ENCODE measurements at places on chromosomes 16 and 17.
A peak's percentile ranks its signal among the peaks of the same experiment; 100 is the strongest.

DNA sequence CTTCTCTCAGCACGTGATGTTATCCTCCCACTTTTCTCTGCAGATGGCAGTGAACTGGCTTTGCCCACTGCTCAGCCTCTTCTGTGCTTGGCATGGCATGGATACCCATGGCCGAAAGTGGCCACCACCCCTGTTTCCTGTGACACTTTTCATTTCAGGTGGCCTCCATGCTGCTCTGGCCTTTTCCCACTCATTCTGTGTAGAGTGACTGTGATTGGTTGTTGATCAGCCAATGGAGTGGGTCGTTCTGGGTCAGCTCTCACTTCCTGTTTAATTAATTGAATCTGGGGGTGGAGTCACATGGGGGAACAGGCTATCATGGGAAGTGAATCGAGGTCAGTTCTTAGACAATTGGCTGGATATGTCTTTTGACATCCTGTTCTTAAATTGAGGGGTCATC lies 350.1 kb upstream of the EEF2KMT start:
- DNase-seq: no peak

GRCh38 chr16:68236826-68237242 lies 907 bp upstream of the ESRP2 start:
- DNase-seq: peak; percentile 49

DNA sequence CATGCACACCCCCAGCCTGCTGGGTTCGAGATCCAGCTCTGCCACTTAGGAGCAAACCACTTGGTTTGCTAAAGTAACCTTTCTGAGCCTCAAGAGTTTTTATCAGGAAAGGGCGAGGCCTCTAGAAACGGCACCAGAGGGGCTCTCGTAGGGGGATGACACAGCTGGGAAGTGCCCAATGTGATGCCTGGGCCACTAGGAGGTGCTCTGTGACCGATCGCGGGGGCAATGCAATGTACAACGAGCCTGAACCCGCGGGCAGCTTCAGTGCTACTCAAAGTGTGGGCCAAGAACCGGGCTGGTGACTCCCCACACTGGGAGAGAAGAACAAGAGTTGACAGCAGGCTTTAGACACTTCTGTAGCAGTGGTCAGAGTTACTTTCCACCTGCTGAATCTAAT lies 9.4 kb downstream of the C16orf89 start:
- DNase-seq: no peak

GRCh38 chr16:69494991-69495392 lies 70.6 kb downstream of the CYB5B start:
- no peak for DNase-seq

- no peak for DNase-seq
Measured at GRCh38 chr16:12504312-12504711, 299.4 kb downstream of the CPPED1 start.

DNA sequence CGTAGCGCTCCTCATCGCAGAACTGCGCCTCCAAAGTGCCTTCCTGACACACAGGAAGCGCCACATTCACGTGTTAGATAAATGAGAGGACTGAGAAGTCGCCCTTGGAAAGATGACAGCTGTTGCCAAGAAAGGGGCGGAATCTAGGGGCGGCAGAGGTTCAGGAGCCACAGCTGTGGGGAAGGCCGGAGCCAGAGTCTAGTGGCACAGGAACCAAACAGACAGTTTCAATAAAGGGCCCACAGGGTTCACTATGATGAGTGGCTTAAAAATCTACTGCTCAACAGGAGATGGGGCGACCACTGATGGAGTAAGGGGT lies 4.7 kb downstream of the FLCN start:
- DNase-seq: no peak

- peak; percentile 64 for DNase-seq
Measured at GRCh38 chr16:10949424-10949970, 5.1 kb downstream of the CLEC16A start.

- no peak for DNase-seq
Measured at GRCh38 chr16:58119509-58119845, 9.7 kb downstream of the CFAP20 start.

- no peak for DNase-seq
Measured at GRCh38 chr17:77718669-77718961, 239.9 kb upstream of the TNRC6C start.

GRCh38 chr16:62408760-62409159 lies 372.5 kb upstream of the CDH8 start:
- no peak for DNase-seq

DNA sequence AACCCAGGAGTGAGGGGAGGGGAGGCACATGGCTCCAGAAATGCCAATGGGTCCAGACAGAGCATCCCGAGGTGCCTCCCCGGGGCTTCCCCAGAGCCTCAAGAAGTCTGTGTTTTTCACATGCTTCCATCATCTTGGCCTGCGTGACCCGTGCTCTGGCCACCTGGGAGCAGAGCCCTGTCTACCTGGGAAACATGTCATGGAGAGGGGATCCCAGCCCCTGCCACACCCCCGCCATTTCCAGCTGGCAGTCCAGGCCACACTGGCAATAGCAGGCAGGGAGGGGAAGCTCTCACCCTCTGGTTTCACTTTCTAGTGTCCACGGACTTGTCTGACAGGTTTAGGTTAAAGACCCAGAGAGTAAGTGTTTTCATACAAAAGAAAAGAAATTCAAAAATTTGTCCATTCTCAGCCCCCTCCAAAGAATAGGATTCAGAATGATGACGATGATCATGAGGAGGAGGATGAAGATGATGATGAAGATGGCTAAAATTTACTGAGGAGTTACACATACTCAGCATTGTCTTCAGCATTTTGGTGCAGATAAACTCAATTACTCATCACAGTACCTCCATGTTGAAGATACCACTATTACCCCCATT lies 9.0 kb downstream of the SMIM5 start:
- DNase-seq: peak; percentile 30

- DNase-seq: no peak
Measured at GRCh38 chr16:8866884-8867215, 2.0 kb downstream of the CARHSP1 start.

GRCh38 chr16:18932243-18932987 lies 6.2 kb upstream of the SMG1 start:
- peak; percentile 83 for DNase-seq

- no peak for DNase-seq
Measured at GRCh38 chr17:8223356-8224126, 13.2 kb upstream of the AURKB start.

GRCh38 chr17:80866050-80866793 lies 125.4 kb upstream of the CHMP6 start:
- peak; percentile 44 for DNase-seq

- DNase-seq: no peak
Measured at GRCh38 chr16:89346869-89347268, 129.4 kb downstream of the ZNF778 start.

DNA sequence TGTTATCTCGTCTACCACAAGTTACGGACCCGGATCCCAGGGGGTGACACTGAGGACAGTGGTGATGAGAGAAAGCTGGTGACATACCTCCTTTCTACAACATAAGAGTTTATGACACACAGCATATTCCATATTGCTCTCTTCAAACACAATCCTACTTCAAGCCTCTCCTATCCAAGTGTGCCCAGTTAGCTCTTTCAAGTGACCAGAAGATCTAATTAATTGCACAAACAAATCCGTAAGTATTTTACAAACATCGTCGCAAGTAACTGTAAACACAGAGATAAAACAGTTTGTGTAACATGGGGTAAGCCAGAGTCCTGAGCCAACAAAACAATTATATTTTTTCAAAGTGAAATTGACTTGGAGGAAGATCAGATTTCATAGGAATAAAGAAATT lies 235.0 kb downstream of the CHD9NB start:
- no peak for DNase-seq

DNA sequence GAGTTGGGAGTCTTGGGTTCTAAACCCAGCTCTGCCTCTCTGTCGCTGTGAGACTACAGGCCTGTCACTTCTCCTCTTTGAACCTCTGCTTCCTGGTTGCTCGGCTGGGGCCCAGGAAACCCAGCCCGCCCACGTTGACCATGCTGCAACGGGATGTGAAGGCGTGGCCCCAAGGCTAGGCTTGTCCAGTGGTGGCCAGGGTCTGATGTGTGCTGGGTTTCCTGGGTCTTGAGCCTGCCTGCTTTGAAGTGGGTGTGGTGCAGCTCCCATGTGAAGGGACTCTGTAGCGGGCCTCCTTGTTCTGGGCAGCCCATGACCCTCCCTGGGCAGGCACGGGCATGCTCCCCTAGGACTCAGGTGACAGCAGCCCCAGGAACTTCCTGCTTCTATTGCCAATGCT lies 82.3 kb downstream of the SDR42E1 start:
- no peak for DNase-seq

DNA sequence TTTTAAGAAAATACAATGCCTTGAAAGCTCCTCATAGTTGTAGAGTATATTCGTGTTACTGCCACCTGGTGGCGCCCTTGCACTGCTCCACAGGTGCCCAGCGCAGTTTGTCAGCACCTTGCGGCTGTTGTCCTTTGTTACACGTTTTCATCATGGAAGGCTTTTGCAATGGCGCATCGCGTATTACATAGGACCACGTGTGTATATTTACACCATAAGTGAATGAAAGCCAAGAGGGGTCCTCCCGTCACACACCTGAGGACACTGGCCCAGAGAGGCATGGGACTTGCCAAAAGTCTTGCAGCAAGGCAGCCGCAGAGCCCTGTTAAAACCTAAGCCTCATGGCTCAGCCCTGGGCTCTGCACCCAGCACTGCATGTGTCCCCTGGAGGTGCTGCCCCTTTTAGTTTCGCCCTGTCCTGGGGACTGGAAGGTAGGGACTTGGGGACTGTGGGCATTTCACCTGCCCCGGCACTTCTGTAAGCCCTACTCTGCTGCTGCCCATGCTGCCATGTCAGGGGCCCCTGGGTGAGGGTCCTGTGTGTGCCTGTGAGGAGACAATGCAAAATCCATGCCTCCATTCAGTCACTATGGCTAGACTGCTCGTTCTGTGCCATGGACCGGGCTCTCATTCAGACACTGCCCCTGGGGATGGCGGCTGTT lies 24.3 kb downstream of the POLR3E start:
- DNase-seq: peak; percentile 54

GRCh38 chr16:56923481-56924091 lies 8.4 kb upstream of the HERPUD1 start:
- DNase-seq: no peak

DNA sequence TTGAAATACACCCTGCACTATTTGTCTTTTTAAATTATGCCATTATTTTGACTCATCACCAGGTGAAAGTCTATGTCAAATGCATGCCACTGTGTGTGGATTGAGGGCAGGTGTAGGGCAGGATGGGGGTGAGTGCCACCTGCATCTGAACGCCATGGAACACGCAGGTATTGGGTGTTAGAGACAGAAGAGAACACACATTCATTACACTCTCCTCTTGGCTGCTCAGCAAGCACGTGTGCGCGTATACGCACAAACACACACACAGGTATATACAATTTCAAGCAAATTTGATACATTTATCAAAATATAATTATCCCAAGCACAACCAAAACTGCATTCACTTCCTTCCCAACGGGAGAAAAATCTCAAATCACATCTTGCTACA lies 268.9 kb downstream of the NTN1 start:
- DNase-seq: no peak

DNA sequence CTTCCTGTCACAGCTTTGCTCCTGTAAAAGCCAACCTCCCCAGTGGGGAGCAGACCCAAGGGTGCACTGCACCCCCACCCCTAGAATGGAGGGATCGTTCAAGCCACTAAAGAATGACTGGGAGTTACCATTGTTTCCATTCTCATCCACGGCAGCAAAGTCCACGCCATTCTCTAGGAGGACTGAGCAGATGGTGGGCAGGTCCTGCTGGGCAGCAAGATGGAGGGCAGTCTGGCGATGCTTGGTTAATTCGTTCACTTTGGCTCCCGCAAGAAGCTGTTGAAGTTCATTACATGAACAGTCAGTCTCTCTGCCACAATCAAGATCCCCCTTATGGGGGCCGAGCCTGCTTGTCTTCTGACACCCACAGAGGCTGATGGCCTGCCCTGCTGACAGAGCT lies 30.8 kb downstream of the CYB5D2 start:
- DNase-seq: no peak

DNA sequence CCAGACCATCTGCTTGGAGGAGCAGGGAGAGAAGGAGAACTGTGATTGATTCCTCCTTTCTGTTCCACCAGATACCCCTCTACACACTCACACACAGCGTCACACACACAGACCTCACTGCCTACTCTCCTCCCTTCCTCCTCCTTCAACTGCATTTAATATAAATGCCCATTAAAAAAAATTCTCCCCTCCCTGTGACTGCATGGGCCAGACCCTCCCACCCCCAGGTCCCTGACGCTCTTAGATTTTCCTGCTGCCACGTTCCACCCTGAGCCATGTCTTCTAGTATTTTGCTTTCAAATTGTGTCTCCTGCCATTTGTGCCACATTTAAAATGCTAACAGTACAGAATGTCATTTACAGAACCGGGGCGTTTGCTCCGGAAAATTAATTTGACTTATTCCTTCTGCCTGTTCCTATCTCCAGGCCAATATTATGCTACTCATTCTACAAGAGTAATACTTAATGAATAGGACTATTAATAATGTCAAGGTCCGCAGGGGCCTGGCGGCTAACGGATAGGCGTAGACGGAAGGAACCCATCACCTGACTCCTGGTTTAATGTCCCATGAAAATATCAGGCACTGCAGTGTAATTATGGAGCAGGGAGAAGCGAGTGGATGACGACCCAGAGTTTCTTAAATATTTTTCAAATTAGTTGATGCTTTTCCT lies 100.2 kb downstream of the MRM1 start:
- no peak for DNase-seq

- peak; percentile 37 for DNase-seq
Measured at GRCh38 chr16:85055493-85056210, 28.1 kb downstream of the KIAA0513 start.

- no peak for DNase-seq
Measured at GRCh38 chr16:11950388-11950787, 8.5 kb upstream of the NPIPB2 start.

DNA sequence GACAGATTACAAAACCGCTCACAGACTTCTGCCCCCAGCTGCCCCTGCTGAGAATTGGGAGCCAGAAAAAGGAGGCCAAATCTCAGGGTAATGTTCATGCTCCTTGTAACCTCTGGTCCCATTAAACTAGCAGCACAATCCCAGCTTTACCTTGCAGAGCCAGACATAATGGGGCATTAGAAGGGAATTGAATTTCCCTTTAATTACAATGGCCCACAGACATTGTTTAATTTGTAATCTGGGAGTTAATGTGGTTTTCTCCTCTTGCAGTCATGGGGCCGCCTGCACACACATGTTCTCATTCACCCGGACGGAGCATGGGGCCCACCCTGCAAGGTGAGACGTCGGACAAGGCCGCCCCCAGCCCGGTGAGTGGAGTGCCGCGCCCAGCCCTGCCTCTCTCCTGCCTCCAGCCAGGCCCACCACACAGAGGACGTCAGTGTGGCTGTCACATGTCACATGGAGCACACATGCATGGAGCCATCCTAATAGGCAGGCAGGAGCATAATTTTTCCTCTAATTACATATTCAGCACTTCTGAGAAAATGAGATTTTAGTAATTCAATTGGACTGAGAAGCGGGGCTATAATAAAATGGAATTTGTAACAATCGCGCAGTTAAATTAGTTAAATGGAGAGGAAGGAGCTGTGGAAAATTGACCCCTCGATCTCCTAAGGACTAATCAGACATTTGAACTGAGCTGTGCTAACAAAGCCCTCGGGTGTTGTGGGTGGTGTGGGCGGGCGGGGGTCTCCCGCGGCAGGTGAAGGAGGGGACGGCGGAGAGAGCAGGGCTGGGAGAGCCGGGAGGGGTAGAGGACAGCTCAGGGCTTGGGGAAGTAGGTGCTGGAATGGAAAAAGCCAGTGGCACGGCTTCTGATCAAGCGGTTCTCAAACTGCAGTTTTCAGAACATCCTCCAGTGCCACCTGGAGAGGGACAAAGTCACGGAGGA lies 87.7 kb downstream of the ENGASE start:
- DNase-seq: no peak

GRCh38 chr17:17810084-17810894 lies 26.5 kb downstream of the SREBF1 start:
- DNase-seq: no peak

GRCh38 chr17:68384471-68384870 lies 72.8 kb downstream of the WIPI1 start:
- DNase-seq: peak; percentile 34
